ENCODE measurements at places on chromosomes 5 and 9.
A peak's percentile ranks its signal among the peaks of the same experiment; 100 is the strongest.

DNA sequence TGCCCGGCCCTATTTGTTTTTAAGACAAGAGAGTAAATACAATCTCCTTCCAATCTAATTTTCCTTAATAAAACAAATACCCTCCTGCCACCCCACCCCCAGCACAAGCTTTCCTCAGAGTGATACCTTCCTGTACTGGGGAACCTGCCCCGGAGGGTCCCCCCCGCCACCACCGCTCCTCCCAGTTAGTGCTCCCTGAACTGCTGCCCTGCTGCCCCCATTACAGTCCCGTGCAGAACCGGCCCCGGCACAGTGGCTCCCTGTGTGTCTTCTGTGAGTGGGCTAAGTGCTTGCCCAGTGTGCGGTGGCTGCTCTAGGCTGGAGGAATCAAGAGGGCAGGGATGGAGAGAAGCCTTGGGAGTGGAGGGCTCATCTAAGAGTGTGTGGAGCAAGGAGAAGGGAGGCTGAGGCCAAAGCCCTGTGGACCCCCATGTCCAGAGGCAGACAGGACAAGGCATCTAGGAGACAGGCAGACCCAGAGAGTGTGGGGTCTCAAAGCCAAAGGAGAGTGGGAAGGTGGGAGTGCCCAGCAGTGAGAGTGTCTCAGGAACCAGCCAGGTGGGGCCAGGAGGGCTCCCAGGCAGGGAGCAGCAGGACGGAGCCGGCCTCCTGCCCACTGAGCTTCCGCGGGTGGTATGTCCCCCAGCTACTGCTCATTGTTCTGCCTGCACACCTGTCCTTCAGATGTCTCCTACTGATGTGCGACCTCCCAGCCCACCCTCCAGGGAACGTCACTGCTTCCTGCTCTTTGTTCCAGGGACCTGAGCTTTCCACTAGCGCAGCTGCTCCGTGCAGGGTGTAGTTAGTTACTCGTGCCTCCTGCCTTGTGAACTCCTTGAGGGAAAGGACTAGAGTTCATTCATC, 129.0 kb downstream of the DAB2IP start:
- no peak for DNase-seq

DNA sequence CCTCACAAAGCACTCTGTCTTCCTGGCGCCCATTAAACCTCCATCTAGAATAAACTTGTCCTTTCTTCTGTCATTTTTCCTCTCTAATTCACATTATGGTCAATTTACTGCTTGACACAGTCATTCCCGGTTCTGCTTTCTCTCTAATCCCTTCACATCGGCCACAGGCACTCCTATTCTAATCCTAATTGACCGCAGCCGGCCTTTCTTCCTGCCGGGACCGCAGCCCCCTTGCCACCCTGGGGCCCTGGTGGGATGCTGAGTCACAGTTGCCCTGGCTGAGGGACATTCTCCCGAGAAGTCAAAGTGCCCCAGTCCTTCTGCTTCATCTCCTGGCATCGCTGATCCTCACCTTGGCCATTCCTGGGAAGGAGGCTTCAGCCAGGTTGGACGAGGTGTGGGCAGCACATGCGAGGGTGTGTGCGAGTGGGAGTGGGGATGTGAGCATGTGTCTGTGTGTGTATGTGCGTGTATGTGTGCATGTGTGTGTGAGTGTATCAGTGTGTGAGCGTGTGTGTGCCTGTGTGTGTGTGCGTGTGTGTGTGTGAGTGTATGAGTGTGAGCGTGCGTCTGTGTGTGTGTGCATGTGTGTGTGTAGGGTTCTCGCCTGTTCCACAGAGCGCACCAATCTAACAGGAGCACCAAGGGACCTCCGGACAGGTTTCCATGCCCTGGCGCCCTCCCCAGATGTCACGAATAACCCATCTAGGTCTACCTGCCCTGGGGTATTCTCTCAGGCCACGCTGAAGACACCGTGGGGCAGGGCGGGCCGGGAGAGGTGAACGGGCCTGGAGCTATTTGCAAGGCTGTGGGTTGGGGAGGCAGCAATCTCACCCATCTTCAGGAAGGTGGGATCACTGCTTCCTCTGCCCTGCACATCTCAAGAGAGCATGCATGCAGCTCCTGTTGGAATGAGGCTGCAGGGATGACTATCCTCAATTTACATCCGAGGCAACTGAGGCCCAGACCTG, 191.2 kb downstream of the PAX5 start:
- DNase-seq: no peak

- no peak for DNase-seq
These were observed 705 bp downstream of the SEPTIN8 start for GRCh38 chr5:132776131-132776937.

DNA sequence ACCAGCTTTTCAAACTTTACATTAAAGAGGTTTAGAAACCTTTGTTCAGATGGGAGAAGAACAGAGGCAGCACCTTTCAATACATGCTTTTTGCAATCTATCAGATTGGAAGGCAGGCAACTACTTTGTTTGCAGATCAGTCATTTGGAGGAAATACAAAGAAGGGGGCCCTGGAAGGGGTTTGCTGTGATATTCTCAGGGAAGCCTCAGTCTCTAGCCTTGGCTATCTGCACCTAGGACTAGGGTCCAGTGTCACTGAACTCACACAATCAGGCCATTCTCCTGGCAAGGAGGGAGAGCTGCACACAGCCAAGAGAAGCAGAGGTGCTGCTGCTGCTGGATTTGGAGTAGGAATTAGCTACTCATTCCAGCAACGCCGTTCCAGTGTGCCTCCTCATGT, 79.5 kb downstream of the CRB2 start:
- no peak for DNase-seq

- DNase-seq: peak; percentile 3
These were observed 41.4 kb downstream of the GLRX start for GRCh38 chr5:95781101-95781583.

DNA sequence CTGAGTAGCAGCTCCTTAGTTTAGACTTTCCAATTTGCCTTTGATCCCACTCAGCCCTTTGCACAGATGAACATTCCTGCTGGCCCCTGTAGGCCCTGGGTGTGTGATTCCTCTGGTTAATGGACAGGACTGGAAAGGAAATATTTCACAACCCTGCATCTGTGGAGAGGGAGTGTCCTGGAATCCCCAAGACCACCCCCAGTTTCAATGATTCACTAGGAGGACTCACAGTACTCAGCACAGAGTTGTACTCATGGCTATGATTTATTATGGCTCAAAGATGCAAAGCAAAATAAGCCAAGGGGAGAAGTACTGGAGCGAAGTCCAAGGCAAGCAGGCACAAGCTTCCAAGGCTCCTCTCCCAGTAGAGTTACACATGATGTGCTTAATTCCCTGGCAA, 42.4 kb upstream of the TJP2 start:
- no peak for DNase-seq

DNA sequence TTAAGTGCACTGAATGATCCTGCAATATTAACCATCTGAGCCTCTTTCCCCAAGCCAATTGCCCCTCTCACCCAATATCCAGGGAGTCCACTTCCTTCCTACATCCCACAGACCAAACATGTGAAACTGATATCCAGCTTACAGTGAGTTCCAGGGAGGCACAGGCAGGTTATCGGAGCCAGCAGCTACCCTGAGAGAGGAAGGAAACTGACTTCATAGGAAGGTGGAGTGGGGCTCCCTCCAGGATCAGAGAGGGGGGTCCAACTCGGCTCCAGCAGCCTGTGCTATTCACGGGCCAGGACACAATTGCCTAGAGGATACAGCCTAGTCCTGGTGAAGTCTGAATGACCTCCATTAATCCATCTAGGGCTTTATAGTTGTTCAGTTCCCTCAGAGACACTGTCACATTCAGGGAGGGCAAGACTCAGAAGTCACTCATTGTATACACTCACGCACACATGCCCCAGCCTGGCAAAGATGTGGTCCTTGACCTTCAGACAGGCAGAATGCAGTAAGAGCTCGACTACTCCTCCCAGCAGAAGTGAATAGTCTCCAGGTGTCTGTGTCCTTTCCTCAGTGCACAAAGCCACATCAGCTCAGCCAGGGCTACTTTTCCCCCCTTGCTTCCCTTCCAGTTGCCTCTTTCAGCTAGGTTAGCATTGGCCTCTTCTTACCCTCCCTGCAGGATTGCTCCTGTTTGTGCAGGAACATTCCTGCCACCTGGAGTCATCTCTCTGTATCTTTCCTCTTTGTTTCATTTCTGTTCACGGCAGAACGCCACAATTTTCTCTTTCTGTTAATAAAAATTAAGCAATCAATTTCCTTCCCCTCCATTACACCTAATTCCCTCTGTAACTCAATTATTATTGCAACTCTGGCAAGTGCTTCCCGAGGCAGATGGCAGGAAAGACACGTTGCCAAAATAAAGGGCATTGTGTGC, 501.7 kb downstream of the ARHGEF28 start:
- DNase-seq: peak; percentile 61

DNA sequence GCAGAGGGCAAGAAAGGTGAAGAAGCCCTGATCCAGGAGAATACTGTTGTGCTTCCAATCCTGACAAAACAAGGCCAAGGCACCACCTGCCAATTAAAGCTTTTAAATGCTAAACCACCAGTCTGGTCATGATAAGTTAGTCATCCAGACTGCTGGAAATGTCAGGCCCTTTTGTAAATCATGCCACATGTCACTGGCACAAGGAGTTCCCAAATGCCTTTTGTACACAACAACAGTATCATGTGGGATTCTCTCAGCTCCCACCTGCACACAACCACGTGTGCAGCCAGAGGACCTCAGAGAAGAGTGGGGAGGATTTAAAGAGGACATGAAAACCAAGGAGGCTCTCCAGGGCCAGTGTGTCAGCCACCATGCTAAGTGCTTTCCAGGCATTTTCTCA, 99.3 kb downstream of the CDK5RAP2 start:
- DNase-seq: peak; percentile 25

GRCh38 chr9:94826044-94826443, 99.5 kb downstream of the AOPEP start:
- DNase-seq: no peak

DNA sequence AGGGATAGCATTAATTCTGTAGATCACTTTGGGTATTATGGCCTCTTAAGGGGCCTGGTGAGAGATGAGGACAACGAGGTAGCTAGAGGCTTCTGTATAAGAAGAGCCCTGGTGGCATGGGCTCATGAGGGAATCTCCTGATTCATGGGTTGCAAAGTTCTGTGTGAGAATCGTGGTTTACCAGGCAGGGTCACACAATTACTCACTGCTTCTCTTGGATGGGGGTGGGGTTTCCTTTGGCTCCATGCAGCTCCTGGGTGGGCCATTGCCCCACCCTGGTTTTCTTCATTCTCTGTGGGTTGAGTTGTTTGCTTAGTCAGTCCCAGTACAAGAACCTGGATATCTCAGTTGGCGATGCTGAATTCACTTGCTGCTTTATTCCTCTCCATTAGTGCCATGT, 30.9 kb upstream of the TNFSF15 start:
- DNase-seq: no peak

- no peak for DNase-seq
These were observed 13.1 kb downstream of the PALM2AKAP2 start for GRCh38 chr9:109792951-109793546.

DNA sequence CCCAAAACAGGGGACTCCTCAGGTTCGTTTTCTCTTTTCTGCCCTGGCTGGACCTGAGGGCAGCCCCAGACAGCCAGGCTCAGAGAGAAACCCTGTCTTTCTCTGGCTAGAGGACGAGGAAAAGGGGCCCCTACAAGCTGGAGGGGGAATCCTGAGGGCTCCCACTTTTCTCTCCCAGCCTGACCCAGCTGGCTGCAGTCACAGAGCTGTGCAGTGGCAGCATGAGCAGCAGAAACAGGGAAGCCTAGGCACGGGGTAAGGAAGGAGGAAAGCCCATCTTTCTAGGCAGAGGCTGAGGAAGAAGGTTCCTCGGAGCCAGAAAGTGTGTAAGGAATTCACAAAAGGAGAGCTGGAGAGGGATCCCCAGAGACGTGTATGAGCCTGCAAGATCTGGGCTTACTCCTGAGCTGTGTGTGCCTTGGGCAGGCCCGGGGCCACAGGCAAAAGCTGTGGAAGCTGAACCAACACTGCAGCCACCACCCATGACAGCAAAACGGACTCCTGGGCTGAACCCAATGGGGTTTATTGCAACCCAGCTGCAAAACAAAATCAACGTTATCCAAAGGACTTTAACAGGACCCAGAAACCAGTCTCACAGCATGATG, 16.2 kb downstream of the CAMSAP1 start:
- no peak for DNase-seq

DNA sequence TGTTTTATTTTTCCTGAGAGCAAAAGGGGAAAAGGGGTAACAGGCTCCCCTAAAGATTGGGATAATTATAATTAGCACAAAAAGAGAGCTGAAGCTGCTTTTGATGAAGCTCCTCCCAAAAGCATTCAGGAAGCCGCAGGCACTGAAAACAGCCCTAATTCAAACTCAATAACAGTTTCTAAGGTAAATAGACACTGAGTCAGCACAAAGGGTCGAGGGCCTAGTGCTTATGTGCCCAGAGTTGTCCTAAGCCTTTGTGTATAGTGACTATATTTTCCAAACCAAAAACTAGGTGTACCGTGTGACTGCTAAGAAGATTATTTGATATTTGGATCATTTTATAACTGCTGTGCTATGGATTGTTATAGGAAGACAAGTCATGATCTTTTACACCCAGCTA, 67.7 kb downstream of the HMHB1 start:
- no peak for DNase-seq

- peak; percentile 31 for DNase-seq
These were observed 349.1 kb downstream of the ZNF608 start for GRCh38 chr5:124397317-124397716.

DNA sequence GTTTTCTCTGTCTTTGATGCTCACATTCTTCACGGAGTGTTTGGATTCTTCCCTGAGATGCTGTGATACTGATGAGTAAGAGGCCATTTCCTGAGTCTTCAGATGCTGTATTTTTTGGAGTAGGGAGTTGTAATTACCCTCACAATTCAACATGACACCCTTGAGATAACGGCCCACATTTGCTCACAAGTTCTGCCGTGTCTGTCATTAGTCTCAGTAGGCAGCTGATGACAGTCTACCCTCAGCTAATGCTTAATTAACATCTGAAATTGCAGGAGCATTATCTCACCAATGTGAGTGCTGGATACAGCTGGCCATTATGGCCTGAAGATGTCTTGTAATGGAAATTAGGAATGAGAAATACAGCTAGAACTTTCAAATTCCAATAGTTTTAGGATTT, 307.1 kb upstream of the ADCY2 start:
- DNase-seq: no peak

- DNase-seq: no peak
These were observed 16.7 kb upstream of the ARSI start for GRCh38 chr5:150319484-150319790.

DNA sequence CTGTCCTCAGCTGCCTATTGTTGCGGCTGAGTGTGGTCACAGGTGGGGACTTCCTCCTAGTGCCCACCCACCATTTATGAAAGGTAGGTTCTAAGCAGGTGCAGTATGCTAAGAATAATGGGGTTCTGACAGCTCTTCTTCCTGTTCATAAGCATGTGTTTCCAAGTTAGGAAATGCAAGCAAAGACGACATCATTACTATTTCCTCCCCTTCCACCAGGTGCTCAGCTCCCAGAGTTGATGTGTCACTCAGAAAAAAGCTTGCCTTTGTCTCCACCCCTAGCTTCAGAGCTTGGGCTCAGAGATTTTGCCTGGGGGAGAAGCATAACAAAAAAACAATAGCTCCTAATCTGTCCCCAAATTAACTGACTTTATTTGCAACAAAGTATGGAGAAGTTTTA, 1076.7 kb downstream of the NR2F1-AS1 start:
- DNase-seq: no peak

- no peak for DNase-seq
These were observed 429.9 kb downstream of the GABRG2 start for GRCh38 chr5:162497455-162497854.
